NCI-H1930 (cell line): ENCODE measurements at places on chromosomes 7 and 10.

DNA sequence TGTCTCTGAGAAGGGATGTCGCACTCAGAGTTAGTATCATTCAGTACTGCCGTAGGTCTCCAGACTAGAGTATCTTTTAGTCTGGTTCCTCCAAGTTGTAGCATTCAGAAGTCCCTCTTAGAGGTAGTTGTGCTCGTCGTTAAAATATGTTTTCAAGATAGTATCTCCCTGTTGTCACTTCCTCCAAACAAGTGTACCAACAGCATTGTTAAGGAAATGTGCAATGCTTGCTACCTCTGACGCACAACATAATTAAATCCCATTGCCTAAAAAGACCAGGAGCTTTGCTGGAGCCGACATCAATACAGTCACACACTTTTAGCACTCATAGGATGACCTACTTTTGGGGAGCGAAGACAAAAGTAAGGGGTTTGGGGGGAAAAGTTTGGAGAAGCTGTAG, 80.0 kb upstream of the STK17A start:
- no peak for DNase-seq

DNA sequence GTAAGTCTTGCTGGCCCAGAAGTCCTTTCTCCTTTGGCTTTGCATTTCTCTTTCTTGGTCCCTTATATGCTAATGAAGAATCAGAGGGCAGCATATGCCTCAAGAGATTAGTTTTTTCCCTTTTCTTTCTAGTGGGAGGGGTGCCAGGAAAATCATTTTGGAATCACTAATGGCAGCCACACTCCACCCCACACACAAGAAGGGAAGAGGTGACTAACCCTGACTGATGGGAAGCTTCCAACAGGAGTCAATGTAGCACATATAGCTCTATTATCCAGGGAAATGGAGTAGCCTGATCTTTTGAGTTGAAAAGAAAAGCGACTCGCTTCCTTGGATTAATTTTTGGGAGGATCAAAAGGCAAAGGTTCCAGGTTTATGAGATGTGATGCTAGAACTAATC, 225.3 kb downstream of the KIF20B start:
- DNase-seq = no peak

GRCh38 chr7:71419546-71420337, 287.8 kb downstream of the GALNT17 start:
- no peak for DNase-seq

- DNase-seq = no peak
Measured at GRCh38 chr10:62424026-62424425, 49.9 kb downstream of the ZNF365 start.

- DNase-seq = no peak
Measured at GRCh38 chr7:82317760-82318159, 125.8 kb downstream of the CACNA2D1 start.

GRCh38 chr7:8125680-8126444, 136.1 kb downstream of the ICA1 start:
- DNase-seq = no peak

DNA sequence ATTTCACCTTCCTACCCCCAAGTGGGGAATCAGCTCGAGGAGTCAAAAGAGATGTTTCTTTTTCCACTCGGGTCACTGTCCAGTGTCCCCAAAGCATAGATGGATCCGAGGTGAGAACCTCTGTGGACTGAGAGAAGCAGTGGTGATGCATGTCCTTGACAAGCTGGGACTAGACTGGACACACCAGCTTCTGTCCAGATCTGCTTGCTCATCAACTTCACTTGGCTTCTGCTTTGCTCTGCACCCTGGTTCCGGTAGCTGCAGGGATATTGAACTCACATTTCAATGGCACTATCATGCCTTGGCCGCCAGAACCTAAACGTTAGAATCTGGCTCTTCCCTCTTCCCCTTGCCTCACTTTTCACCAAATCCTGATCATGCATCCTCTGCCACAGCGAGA, 50.3 kb upstream of the CXCL12 start:
- DNase-seq = no peak

DNA sequence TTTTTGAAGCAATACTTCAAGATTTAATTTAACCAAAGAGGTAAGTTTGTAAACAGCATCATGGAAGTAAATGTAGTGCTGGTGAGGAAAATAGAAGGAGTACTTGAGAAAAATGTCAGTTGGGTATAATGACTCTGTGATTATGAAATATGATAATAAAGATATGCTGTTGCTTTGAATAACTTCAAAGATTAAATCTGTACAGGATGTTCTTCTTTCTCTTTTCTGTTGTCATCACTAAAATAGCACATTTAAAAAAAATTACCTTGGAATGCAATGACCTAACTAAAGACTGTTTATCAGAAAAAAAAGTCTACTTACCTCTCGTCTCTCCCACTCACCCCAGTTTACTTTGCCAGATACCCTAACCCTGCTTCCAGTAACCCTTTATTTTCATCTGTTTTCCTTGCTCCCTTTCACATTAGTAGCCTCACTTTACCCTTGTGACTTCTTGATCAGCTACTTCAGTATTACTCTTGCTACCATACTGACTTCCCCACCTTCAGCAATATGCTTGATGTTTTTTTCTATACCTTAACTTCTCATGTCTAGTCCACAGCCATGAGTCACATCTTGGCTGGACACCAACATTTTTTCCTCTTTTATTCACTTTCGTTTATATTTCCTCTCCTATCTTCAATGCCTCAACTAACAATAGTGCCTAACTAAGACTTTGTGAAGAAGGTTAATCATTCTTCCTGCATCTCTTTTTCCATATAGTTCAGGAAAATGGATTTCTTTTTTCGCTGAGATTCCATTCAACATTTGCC, 29.7 kb upstream of the TAS2R16 start:
- DNase-seq = no peak
